HT-29 (cell line): ENCODE measurements at places on chromosomes 11 and 22.

DNA sequence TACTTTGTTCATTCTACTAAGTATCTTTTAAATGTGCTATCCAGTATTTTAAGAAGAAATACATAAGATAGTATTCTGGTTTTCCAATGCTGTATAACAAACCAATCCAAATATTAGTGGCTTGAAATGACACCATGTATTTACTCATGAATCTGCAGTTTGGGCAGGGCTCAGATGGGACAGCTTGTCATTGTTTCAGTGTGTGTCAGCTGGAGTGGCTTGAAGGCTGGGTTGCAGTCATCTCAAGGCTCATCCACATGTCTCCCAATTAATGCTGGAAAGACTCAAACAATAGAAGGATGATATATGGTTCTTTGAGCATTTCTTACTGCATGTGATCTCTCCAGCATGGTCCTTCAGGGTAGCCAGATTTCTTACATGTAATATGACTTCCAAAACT lies 146.2 kb downstream of the ARHGAP42 start:
- DNase-seq = no peak

DNA sequence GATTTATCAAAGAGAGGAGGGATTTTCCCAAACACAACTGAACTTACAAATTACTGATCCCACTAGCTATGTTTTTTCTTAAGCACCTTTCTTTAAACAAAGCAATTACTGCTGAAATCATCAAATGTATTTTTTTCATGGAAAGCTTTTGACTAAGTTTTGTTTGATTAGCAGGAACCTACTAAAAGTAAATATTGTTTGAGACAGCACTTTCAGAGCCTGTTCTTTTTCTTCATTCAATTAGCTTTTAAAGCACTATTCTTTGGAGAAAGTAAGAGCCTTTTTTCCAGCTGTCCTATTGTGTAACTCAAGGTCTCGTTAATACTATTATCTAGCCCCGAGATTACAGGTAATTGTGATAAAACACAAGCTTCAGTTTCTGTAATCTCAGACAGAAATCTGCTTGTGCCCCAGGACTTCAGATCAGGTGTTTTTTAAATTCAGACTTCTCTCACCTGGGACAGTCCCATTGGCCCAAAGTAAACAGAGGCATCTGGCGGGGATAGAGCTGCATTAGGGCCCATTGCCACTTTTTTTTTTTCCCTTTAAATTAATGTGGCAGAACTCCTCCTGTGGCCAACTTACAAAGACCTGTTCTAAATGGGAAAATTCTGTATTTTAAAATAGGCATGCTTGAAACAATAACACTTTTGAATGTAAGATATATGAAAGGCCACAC lies 11.0 kb downstream of the CSTPP1 start:
- no peak for DNase-seq

DNA sequence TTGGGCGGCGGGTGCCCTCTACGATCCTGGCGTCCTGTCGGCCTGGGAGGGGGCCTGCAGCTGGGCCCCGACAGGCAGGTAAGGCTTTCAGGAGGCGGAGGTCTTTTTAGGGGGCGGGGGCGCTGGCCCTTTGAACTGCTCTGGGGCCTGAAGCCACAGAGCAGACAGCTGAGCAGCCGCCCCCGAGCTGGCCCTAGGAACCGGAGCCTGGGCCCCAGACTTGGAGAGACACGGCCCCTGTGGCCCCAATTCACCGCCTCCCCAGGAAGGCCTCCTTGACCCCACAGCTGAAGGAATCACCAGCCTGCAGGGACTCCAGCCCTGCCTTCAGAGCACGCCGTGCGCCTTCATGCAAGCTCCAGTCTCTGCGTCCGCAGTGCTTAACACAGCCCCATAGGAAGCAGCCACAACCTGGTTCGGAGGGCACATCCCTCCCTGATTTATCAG lies 618 bp upstream of the CERK start:
- DNase-seq = no peak

DNA sequence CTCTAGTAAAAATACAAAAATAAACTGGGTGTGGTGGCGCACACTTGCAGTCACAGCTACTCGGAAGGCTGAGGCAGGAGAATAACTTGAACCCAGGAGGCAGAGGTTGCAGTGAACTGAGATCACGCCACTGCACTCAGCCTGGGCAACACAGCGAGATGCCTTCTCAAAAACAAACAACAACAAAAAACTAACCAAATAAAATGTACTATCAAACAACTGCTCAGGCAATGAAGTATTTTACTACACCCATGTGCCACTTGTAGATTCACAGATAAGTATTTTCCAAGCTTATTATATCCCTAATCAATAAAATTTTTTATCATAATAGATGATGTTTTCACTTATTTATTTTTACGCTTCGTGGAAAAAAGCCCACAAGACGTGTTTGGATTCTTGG lies 924 bp downstream of the C11orf65 start:
- DNase-seq = no peak

- DNase-seq = peak; percentile 98
Measured at GRCh38 chr11:129023968-129024676, 81.5 kb upstream of the TP53AIP1 start.

DNA sequence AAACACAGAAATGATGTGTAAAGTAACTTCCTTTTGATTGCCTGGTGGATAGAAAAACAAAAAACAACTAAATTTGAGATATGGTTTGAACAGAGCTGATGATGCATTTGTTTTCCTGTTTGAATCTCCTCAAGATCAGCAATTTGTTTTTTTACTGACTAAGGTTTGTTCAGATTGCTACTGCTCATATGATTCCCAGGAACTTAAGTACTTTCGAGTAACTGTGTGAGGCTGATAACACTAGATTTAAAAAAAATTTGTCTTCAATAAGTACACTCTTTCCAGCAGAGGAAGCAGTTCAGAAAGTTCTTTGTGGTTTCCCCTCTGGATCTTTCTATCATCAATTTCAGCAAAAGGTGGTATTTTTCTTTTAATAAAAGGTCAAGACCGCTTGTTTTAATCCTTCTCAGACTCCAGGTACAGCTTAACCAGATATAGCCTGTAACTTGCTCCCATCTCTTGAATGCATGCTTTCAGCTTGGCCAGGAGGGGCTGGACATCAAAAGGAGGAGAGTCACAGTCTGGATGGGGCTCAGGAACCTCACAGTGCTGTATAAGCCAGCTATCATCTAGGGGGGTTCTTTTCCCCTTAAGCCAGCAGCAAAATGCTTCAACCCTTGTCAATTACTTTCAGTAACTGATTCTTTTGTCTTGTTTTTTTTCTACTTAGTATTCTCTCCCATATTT lies 12.3 kb upstream of the MS4A6E start:
- no peak for DNase-seq

DNA sequence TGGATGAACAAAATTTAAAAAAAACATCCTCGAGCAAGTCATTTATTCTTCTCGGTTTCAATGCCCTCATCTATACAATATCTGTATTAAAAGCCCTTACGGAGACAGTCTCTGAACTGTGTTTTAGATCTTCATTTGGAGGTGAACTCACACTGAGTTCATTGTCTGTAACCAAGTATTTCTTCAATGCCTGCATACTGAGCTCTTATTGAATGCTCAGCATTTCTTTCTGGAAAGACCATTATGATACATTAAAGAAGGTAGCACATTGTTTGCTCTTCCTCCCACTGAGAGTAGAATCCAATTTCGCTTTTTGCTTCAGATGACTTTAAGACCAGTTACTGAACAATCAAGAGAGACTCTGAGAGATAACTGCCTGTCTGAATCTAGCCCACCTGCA lies 1.7 kb upstream of the ANO3 start:
- no peak for DNase-seq

GRCh38 chr11:108364159-108364558 lies 103.2 kb downstream of the C11orf65 start:
- DNase-seq = no peak

GRCh38 chr11:8714622-8715225 lies 32.1 kb downstream of the RPL27A start:
- DNase-seq = no peak

GRCh38 chr11:5291207-5291838 lies 10.4 kb downstream of the OR51B4 start:
- DNase-seq = peak; percentile 53

DNA sequence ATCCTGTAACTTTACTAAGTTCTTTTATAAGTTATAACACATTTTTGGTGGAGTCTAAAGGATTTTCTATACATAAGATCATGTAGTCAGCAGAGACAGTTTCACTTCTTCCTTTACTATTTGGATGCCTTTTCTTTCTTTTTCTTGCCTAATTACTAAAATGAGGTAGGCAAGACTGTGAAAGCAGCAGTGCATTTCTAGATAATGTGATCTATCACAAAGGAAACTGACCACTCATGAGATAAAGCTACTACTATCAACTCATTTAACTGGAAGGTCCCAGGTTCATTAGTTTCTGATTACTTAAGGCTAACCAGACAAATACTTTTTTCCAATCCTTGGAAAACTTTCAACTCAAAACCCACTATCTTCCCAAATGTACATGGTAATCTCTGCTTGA lies 196.2 kb upstream of the E2F8 start:
- no peak for DNase-seq

GRCh38 chr11:69295079-69295994 lies 1.4 kb downstream of the MYEOV start:
- DNase-seq = peak; percentile 80

DNA sequence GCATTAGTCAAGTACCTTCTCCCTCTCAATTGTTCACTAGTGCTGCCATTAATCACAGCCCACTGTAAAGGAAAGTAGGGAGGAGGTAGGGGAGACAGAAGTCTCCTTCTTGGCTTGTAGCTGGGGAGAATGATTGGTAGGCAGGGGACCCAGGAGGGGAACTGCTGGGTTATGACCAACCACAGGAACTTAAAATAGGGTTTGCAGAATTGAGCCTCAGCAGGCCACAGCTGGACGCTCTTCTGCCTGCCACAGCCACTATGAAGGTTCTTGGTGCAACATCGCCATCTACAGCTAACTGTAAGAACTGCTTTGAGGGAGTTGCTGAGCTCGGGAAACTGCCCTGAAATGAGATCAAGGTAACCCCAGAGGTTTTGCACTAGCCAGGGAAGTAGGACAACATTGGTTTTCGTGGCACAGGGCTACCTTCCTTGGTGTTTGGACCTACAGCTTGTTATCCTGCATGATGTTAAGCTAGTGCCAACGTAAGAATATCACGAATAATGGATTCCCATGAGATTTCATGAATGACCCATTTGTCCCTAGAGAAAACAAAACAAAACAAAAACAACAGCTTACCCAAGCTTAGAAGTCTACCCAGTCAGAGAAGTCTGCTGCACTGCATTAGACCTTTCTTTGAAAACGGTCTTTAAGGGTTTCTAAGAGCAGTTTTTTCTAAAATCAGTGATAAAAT lies 787.1 kb upstream of the API5 start:
- DNase-seq = peak; percentile 91

- DNase-seq = no peak
Measured at GRCh38 chr22:42446151-42446550, 13.9 kb upstream of the NFAM1 start.

DNA sequence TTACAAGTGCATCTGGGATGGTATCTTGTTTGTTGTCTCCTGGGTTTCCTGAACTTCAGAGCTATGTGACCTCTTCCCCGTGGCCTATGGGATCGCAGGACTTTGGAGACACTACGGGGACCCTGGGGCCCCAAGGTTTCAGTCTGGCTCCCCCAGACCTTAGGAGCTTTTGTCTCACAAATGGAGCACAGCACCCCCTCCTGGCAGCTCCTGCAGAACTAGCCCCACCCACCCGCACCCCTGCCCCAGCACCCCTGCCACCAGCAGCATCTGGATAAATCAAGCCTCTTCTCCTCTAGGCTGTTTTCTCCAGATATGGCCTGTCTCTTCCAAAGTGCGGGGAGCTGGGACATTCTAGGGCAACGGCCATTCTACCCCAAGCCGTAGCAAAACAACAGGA lies 10.4 kb downstream of the RCOR2 start:
- DNase-seq = no peak

GRCh38 chr11:124635932-124636331 lies 13.3 kb downstream of the TBRG1 start:
- no peak for DNase-seq

GRCh38 chr22:19719488-19720021 lies 3.8 kb upstream of the GP1BB start:
- DNase-seq = no peak

- no peak for DNase-seq
Measured at GRCh38 chr22:44259366-44260215, 53.2 kb downstream of the SHISAL1 start.

DNA sequence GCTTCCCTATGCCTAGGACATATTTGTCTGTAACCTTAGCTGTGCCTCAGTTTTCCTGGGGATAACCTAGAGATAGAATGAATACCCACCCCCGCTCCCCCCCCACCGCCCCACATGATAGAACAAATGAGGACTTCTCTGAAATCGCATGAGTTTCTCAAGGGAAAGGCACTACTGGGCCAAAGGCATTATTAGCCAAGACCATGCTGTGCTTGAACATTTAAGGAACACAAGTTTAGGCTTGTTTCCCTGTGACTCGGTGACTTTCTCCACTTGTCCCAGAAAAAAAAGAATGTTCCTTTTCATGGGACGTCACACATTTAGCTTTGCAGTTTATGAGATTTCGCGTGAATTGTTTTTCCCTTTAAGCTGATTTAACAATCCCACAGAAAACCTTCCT lies 51.4 kb upstream of the CRTAM start:
- DNase-seq = no peak

- no peak for DNase-seq
Measured at GRCh38 chr11:1349327-1350041, 40.1 kb upstream of the TOLLIP start.

DNA sequence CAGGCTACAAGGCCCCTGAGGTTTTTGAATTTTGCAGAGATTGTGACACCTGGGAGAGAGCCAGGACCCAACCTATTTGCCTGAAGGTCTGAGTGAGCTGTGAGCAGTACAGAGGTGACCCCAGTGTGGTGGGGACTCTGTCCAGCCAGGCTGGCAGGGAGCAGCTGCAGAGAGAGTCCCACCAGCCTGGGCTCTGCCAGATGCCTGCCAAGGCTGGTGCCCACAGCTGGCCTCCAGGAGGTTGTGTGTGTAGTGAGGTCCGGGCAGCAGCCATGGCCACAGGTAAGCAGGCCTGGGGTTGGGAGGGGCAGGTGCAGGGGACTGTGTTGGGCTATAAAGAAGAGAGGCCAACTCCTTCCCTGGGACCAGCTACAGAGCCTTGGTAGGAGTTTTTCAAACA lies 144.8 kb downstream of the CRYBB2 start:
- DNase-seq = no peak

GRCh38 chr11:5815534-5815933 lies 6.8 kb downstream of the OR52N2 start:
- no peak for DNase-seq

GRCh38 chr11:16367252-16367651 lies 10.9 kb upstream of the SOX6 start:
- no peak for DNase-seq

- DNase-seq = no peak
Measured at GRCh38 chr11:127902382-127902781, 685.0 kb downstream of the ETS1 start.
